Hypothalamus (tissue), 51 donors: ENCODE measurements at places on chromosomes 2 and 18.

- DNase-seq, result no peak
Measured at GRCh38 chr2:109699646-109700045, 85.5 kb downstream of the SOWAHC start.

DNA sequence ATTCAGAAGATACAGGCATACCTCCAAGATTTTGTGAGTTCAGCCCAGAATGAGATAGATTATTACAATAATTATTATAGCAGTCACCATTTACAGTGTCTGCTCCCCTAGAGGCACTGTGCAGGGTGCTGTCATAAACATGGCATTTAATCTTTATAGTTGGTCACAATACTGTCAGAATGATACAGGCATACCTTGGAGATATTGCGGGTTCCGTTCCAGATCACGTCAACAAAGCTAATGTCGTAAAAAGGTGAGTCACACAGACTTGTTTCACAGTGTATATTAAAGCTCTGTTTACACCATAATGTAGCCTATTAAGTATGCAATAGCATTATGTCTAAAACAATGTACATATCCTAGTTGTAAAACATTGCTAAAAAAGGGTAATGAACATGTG is 45.6 kb downstream of the ZRANB3 start:
- no peak for DNase-seq

- no peak for DNase-seq
Measured at GRCh38 chr2:29336341-29337241, 221.4 kb downstream of the CLIP4 start.

- DNase-seq, result no peak
Measured at GRCh38 chr2:86002375-86002774, 103.3 kb downstream of the POLR1A start.

DNA sequence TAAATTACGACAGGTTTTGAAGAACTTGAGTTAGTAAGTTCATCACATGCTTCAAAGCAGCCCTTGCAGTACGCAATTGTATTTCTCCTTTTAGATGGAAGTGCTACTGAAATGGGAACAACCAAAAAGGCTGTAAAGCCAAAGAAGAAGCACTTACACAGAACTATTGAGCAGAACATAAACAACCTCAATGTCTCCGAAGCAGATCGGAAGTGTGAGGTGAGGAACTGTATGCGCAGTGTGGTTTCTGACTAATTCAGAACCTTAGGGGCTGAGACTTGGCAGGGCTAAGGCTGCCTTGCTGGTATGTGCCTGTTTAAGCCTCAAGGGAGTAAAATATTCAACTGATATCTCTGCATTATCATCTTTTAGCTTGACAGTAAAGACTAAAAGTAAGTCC is 8.4 kb downstream of the NCAPH start:
- no peak for DNase-seq
